HEK293T (cell line): ENCODE measurements at places on chromosomes 7 and 10.
A peak's percentile ranks its signal among the peaks of the same experiment; 100 is the strongest.

DNA sequence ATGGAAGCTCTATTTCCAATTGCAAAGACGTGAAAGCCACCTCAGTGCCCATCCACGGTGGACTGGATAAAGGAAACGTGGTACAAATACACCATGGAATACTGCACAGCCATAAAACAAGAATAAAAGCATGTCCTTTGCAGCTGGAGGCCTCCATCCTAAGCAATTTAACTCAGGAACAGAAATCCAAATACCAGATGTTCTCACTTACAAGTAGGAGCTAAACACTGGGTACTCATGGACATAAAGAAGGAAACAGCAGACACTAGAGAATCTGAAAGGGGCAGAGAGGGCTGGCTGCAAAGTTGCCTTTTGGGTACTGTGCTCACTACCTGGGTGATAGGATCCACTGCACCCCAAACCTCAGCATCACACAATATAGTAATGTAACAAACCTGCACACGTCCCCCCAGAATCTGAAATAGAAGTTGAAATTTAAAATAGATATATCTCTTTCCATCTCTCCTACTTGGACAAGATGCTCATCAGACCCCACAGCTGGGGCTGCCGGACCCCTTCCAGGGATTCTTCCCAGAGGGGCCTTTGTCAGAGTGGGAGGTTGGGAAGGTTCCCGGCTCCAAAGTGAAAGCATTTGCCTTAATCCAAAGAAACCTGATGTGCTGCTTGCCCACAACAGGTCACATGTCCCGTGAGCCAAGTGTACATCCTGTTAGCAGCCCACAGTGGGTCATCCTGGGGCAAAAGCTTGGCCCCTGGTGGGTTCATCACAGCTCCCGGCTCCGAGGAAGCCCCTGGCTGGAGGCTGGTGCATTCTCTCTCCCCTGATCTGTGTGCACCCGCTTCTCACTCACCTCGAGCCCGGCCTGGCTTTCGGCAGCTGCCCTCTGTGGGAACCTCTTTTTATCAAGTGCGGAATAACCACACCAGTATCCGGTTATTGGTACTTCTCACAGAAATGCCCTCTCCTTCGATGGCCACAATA lies 172.3 kb upstream of the PPP2R2D start:
- no peak for DNase-seq

DNA sequence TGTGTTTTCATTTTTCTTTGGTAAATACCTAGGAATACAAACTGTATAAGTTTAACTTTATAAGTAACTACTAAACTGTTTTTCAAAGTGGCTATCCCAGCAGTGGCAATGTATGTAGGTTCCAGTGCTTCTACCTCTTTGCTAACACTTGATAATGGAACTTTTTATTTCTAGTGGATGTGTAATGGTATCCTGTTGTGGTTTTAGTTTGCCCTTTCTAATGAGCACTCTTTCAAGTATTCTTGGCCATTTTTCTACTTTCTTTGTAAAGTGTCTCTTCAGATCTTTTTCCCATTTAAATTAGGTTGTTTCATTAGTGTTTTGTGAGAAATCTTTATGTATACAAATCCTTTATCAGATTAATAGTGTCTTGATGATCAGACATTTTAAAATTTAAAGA lies 4.6 kb downstream of the KIF20B start:
- no peak for DNase-seq

- DNase-seq = no peak
Observed at GRCh38 chr10:112080231-112080630, 103.3 kb downstream of the GPAM start.

GRCh38 chr7:117338020-117338419 lies 15.2 kb upstream of the WNT2 start:
- DNase-seq = no peak

GRCh38 chr7:179209-179681 lies 13.1 kb upstream of the FAM20C start:
- no peak for DNase-seq

DNA sequence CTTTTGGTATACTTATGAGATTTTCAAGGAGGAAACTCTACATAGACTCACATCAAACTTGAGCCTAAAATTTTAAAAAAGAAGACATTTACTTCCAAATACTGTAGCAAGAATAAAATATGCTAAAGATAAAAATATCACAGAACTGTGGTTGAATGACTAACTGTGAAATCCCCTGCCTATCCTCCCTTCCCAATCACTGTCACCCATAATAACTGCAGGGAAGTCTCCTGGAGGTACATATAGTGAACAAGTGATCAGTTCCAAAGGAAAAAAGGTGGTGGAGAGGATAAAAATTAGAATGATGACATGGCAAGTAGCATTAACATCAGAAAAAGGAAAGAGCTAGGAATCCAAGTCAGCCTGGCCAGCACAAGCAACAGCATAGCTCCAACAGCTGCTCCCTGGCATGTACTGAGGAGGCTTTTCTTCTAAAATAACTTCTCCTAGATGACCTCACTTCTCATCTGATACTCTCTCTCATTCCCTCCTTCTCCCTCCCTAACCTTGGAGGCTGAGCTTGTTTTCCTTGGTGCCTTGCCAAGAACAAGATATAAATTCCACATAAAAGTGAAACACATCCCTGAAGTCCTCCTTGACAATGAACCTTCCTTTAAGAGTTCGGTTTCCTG lies 124.0 kb downstream of the IQUB start:
- DNase-seq = peak; percentile 64

DNA sequence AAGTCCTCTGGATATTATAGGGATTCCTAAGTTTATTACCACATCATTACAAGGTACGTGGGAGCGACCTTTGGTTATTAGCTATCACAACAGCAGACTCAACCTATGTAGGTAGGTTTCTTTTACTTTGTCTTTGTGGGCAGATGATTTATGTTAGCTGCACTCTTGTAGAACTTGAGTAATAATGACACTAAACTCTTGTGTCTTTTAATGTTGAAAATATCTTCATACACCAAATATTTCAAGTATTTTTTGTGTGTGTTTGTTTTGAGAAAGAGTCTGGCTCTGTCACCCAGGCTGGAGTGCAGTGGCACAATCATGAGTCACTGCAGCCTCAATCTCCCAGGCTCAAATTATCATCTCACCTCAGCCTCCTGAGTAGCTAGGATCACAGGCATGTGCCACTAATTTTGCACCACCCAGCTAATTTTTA lies 19.2 kb upstream of the SUPV3L1 start:
- DNase-seq = no peak

DNA sequence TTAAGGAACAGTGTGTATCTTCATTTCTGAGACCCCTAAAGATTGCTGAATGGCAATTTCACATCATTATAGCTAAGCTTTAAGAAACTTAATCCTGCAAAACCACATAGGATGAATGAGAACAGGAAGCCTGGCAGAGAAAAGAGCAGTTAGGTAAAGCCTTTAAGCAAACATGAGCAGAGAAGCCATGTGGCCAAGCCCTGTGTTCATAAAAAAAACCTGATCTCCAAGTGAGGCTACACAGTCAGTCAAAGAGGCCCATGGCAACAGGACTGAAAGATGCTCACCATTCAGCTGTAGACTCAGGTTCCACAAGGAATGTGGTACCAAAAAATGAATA lies 9.3 kb downstream of the LIPA start:
- no peak for DNase-seq

GRCh38 chr10:118948786-118949185 lies 80.7 kb upstream of the NANOS1 start:
- DNase-seq = peak; percentile 5

DNA sequence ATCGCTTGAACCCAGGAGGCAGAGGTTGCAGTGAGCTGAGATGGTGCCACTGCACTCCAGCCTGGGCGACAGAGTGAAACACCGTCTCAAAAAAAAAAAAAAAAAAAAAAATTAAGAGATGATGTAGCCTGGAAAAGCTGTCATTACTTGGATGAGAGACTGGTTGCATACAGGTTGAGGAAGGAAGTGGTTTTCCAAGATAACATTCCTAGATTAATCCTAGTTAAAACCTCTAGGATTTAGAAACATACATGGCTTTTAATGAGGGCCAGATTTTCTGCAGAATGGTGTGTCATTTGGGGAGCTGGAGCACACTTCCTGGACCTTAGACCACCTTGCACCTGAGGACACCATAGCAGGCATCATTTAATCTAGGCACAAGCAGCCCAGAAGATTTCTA lies 17.8 kb downstream of the VWA2 start:
- DNase-seq = no peak

- DNase-seq = peak; percentile 2
Observed at GRCh38 chr10:71087622-71088021, 124.7 kb upstream of the UNC5B start.

DNA sequence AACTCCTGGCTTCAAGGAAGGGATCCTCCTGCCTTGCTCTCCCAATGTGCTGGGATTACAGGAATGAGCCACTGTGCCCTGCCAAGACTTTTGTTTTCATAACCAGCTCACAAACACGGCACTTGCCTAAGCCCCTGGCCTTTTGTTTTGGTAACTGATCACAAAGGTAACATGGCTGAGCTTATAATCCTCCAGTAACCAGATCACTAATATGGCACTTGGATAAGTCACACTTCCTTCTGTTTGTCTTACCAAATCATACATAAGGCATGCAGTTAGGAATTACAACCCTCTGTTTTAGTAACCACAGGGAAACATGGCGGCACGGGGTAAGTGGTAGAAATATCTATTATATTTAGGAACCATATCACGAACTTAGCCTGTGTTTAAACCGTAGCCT lies 577.1 kb downstream of the CALN1 start:
- DNase-seq = no peak

- no peak for DNase-seq
Observed at GRCh38 chr7:82204694-82205093, 238.9 kb downstream of the CACNA2D1 start.

- DNase-seq = no peak
Observed at GRCh38 chr7:155508376-155509358, 37.7 kb downstream of the CNPY1 start.

DNA sequence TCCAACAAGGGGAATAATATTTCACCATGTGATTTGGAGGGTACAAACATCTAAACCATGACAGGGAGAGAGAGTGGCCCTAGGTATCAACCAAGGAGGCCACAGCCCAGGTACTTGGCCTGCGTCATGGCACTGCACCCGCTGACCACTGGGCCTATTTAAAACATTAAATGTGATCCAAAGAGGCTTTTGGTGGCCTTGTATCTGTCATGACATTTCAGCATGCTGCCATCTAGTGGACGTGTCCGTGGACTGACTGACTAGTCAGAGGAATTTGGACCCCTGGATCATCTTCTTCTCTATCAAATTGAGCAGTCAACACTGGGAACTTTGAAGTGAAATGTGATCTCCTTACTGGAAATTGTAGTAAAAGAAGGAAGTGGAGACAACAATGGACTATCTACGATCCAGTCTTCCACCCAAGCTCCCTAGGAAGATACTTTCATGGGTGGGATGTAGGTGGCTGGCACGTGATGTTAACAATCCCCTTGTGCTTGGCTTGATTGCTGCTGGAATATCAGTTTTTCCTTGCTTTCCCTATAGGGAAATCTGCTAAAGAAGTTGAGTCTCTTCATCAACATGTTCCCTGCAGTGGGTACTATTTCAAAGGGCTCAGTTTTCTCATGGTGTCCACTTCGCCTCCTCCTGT lies 24.6 kb upstream of the ITGA8 start:
- DNase-seq = peak; percentile 70

DNA sequence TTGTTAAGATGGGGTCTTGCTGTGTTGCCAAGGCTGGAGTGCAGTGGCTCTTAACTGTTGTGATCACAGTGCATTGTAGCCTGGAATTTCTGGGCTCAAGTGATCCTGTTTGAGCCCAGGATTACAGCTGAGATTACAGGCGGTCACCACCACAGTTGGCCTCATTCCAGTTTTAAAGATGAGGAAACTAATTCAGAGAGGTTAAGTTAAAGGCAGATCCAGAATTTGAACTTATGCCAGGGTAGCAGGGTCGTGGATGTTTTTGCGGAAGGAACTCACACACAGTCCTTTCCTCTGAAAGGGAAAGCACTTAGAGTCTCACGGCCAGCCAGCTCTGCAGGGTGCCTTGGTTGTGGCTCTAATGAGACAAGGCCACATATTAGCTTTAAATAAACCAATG lies 84.7 kb downstream of the MMRN2 start:
- DNase-seq = no peak

DNA sequence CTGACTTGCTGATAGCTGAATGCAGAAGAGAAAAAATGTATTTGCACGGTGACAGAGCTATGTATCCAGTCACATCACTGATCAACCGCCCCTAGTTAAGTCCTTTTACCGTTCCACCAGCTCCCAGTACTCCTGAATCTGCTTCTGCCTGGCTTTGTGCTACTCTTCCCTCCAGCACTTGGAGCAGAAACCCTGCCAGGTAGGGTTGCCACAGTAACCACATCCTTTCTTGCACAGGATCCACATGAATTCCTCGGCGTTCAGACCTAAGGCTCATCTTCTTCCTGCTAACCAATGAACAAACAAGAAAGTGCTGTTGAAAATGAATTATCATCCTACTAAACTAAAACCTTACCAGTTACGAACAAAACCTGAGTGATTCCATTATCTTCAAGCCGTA lies 52.0 kb upstream of the KCTD7 start:
- no peak for DNase-seq

DNA sequence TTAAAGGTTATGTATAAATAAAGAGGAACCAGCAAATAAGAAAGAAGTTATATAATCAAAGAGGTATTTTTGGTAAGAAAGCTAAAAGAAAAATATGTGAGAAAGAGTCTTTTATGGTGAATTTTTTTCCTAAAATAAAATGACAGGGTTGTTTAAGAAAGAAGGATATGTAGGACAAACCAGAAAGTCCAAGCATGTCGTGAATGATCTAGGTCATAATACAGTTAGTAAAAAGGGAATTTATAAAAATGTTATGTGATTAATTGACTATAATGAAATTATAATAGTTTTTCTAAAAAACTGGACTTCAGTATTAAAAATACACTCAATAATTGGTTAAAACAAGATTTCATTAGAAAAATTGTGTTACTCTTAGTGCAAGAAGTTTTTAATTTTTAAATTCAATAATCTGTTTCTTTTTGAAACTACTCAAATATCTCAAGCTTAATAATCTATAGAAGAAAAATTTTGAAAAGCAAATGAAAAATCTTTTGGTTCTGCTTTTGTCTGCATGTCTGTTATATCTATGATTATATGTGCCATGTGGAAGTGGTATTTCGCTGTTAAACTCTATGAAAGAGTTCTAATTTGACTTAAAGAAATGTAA lies 23.3 kb downstream of the AVL9 start:
- DNase-seq = no peak

DNA sequence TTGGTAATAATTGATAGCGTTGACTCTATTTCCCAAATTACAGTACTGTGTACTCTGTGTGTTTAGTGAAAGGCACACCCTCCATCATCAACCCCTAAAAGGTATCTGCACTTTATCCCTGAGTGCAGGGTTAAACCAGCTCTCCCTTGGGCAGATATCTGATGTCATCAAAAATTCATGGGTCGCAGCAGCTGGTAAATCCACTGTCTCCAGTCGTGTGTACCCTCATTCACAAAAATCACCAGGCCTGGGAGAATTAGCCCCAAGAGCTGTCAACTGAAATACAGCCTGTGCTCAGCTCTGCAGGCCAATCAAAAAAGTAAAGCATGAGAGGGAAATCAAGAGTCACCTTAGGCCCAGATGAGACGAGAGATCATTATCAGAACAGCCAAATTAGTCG lies 103.7 kb downstream of the HIP1 start:
- DNase-seq = no peak
